ENCODE measurements at places on chromosomes 3 and 15.

DNA sequence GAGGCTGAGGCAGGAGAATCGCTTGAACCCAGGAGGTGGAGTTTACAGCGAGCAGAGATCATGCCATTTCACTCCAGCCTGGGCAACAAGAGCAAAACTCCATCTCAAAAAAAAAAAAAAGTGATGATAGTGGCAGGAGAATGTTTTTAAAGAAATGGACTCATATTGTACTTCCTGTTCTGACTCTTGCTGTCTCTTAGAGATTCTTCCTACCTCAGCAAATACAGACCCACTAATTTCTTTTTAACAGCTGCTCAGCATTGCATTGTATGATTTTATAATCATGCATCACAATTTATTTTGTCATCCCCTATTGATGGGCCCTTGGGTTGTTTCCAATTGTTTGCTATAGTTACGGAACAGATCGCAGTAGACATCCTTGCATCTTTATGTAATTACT is 8.8 kb upstream of the ANKDD1A start:
- DNase-seq: no peak

- DNase-seq: no peak
Observed at GRCh38 chr3:125033135-125033534, 22.7 kb downstream of the HEG1 start.

DNA sequence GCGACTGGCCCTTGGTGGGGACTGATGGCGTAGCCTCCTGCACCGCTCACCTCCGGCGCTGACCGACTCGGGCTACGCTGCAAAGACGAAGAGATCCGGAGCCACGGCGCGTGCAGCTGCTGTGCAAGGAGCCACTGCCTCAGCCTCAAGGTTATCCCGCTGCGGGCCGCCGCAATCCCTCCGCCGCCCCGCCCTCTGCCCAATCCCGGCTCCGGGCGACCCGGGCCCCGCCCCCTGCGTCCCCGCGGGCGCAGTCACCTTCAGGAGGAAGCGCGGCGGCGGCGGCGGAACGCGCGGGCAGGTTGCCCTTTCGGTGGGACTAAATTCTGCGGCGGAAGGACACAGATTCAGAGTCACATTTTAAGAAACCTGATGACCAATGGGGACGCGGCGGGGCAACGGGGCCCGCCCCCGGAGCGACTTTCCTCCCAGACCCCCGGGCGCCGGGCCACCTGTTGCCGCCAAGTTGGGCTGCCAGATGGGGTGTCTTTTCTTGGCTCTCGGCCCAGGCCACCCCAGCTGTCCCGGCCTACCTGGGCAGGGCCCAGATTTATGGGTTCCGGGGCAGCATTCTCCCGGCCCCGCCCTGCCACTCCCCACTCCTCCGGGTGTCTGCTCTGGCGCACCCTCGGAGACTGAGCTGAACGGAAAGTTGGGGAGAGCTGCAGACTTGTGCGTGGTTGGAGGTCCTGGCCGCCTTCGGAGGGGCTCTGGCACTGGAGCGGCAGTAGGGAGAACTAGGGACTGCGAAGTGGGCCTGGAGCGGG is at the start of gene PKM:
Gene PKM, minus strand, starts transcription at position 125 of the 767 bp plus-strand sequence. CDS start 12,093 bp downstream, outside the sequence.
- DNase-seq: peak; percentile 98

DNA sequence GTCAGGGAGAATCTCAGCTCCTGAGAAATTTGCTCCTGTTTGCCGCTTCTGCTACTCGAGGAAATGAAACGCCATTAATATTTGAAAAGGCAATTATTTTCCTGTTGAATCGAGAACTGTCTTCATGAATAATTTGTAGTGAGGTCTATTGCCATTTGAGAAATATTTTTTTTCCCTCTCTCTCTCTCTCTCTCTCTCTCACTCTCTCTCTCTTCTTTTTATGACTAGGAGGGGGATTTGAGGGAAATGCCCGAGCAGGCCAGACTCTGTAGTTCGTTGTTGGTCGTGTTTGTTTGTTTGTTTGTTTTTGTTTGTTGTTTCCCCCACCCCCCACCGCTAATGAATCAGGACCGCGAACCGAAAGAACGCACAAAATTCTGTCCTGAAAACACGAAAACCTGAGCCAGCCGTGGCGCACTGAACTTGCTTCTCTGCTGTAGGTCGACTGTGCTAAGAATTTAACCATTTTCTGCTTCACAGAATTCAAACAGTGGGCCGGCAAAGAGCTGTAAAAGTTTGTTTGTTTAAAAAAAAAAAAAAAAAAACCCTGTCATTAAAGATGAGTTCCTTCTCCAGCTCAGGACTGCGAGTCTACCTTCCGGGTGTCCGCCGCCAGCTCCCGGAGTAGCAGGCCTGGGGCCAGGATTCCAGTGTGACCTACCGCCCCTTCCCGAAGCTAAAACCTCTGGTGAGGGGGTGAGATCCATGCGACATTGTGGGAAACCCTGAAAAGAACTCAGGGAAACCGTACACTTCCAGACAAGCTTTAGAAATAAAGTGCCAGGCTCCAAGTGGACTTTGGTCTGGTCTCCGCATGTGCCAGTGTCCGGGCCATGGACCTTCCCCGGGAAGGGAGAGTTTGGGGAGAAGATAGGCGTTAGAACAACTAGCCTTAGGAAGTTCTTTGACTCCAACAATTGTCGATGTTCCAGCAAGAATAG is 12.1 kb downstream of the ZIC4 start:
- no peak for DNase-seq

Measured in stimulated activated CD4-positive, alpha-beta T cell treated with anti-CD3 and anti-CD28 coated beads, Interleukin-12 subunit alpha, Interleukin-12 subunit beta, amount 100 ng/mL, for 24 hours (primary cell).